ENCODE measurements at places on chromosomes 11 and 22.
A peak's percentile ranks its signal among the peaks of the same experiment; 100 is the strongest.

DNA sequence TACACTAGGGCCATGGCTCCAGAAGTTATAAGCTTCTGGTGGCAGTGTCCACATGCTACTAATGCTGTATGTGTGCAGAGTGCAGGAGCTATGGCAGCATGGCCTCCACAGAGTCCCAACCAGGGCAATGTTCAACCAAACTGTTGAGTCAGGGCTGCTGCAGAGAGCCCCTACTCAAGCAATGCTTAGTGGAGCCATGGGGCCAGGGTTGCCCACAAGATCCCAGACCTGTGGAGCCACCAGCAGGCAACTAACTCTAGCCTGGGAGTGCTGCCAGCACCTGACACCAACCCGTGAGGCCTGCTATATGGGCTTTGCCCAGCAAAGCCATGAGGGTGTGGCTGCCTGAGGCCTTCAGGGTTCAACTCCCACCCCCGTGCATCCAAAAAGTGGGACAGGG lies 655.2 kb downstream of the TBC1D22A start:
- DNase-seq, result no peak

DNA sequence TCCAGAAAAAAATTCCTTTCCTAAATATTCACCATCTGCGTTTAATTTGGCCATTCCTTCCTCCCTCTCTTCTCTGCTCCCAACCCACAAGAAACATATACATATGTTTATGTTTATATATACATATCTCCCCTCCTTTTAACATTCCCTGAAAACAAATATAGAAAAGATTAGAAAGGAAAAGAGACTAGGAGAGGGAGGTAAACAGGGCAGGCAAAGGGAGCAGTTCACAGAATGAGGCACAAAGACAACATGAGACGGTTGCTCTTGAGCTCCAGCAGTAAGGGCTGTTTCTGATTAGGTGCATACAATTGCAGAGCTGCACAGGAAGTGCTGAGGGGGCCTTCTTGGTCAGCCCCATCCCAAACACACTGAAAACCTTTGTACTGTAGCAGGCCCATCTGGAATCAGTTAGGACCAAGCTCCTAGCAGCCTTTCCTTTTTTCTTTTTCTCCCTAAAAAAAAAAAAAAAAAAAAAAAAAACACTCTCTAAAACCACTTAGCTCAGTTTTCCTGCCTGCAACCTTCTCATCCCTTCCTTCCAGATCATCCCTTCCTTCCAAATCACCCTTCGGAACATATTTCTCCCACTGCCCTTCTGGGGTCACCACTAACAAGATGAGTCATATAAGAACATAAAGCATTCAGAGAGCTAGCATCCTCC lies 57.0 kb downstream of the RBFOX2 start:
- DNase-seq, result peak; percentile 12

GRCh38 chr22:48757985-48758561 lies 1069.6 kb downstream of the BRD1 start:
- no peak for DNase-seq

- DNase-seq, result no peak
These were observed 96.5 kb downstream of the LUZP2 start for GRCh38 chr11:24593332-24593731.

GRCh38 chr11:125465255-125465654 lies 30.8 kb downstream of the FEZ1 start:
- DNase-seq, result no peak

Data from HuH-7 (cell line).